ENCODE measurements at places on chromosomes 5 and 9. TPM values are rescaled to one million over a fixed set of nuclear protein-coding genes. Genes with fewer than 3 reads are reported as not detected.

DNA sequence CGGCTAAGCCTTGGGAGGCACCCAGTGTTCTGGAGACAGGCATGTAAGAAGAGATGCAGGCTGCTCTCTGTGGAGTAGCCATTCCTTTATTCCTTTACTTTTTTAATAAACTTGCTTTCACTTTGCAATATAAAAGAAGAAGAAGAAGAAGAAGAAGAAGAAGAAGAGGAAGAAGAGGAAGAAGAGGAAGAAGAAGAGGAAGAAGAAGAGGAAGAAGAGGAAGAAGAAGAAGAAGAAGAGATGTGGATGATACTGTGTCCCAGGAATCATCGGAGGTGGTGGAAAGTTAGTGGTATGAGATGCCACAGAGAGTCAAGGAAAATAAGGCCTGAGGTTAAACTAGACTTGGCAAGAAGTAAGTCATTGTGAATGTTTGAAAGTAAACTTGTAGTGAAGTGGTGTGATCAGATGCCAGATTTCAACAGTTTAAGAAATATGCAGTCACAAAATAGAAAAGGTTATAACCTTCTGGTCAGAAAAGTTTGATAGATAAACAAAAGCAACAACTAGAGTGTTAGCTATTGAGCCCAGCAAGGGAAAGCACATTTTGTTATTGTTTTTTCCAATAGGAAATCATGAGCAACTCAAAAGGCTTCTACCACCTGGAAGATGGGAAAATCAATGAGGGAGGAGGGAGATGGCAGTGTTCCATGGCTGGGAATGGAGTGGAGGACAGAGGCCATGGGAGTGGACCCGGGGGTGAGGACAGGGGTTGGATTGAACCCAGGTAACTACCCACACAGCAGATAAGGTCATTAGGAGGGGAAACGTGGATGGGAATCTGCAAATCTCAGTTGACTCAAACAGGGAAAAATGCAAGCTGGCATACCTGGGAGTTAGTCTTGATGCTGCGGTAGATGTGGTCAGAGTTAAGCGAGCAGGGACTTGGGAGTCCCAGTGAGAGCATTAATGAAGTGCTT, 16.8 kb downstream of the AOPEP start:
- H3K4me1 ChIP-seq = no peaks in the 10 kb centered on the region
- H3K27me3 ChIP-seq = no peaks in the 10 kb centered on the region
- H3K4me3 ChIP-seq = no peak overlapping the region
- no peaks in the 10 kb centered on the region for H3K36me3 ChIP-seq
- no peak for DNase-seq
- no peak overlapping the region for H3K27ac ChIP-seq

DNA sequence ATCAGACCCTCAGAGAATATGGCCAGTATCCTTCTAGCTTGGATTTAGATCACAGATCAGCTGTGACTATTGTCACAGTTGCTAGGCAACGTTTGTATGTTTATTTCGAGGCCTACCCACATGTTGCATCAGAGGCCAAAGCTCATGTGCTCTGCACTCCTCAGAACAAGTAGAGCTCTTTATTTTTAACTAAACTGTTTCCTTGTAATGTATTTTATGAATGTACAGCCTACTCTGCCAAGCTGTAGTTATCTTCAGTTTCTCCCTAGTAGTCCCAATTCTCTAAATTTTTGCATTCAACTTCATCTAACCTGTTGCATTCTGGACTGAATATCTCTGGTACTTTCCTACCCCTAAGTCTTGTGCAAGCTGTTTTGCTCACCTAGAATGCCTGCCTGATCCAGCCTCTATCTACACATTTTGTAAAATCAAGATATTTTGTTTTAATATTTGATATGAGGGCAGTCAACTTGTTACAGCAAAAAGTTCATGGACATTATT, 52.8 kb downstream of the CAST start:
- peak; percentile 46 for DNase-seq
- peak overlapping the region; percentile 46 for H3K27ac ChIP-seq
- H3K4me1 ChIP-seq = peaks cover 33% of the 10 kb centered on the region
- H3K27me3 ChIP-seq = no peaks in the 10 kb centered on the region
- no peak overlapping the region for H3K4me3 ChIP-seq
- no peaks in the 10 kb centered on the region for H3K36me3 ChIP-seq

DNA sequence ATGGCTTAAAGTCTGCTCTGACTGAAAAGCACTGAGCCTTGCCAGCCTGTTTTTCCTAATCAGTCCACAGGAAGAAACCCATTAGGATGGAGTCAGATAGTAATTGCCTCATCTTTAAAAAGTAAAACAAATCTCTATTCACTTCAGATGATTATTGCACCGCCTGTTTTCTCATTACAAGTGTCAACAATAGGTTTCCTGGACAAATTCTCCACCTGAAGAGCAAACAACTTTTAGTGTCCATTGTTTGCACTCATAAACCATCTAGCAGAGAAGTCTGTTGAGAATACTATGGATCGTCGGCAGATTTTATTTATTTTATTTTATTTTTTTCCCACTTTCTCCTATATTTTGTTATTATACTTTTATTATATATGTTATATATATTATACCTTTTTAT, 20.3 kb downstream of the C5orf63 start:
- H3K4me1 ChIP-seq = no peaks in the 10 kb centered on the region
- H3K4me3 ChIP-seq = no peak overlapping the region
- no peaks in the 10 kb centered on the region for H3K36me3 ChIP-seq
- no peaks in the 10 kb centered on the region for H3K27me3 ChIP-seq
- DNase-seq = no peak

- no peaks in the 10 kb centered on the region for H3K4me1 ChIP-seq
- H3K27ac ChIP-seq = no peak overlapping the region
- H3K4me3 ChIP-seq = no peak overlapping the region
- no peaks in the 10 kb centered on the region for H3K27me3 ChIP-seq
- no peaks in the 10 kb centered on the region for H3K36me3 ChIP-seq
Observed at GRCh38 chr9:93712896-93713295, 136.5 kb downstream of the PHF2 start.

DNA sequence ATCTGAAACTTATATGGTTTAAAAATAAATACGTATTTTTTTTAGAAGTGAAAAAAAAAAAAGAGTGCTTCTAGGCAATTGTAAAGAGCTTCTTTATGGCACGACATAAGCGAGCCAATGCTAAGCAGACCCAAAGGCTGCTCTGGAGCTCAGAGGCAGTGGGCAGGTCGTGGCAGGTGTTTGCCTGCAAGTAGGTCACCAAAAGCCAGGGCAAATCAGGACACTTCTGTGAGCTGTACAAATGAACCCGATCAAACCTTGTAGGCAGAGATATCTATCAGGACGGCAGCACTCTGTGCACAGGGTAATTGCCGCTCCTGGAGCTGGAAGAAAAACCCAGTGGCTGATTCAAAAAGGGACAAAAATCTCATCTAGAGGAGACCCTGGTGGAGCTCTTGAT, 75.9 kb downstream of the IRX2 start:
- H3K27me3 ChIP-seq = no peaks in the 10 kb centered on the region
- H3K27ac ChIP-seq = no peak overlapping the region
- DNase-seq = no peak
- no peak overlapping the region for H3K4me3 ChIP-seq
- H3K36me3 ChIP-seq = no peaks in the 10 kb centered on the region

- no peak overlapping the region for H3K27ac ChIP-seq
- DNase-seq = no peak
- H3K4me3 ChIP-seq = no peak overlapping the region
- no peaks in the 10 kb centered on the region for H3K27me3 ChIP-seq
- H3K36me3 ChIP-seq = no peaks in the 10 kb centered on the region
- no peaks in the 10 kb centered on the region for H3K4me1 ChIP-seq
Observed at GRCh38 chr5:87421307-87421706, 8.6 kb upstream of the CCNH start.

DNA sequence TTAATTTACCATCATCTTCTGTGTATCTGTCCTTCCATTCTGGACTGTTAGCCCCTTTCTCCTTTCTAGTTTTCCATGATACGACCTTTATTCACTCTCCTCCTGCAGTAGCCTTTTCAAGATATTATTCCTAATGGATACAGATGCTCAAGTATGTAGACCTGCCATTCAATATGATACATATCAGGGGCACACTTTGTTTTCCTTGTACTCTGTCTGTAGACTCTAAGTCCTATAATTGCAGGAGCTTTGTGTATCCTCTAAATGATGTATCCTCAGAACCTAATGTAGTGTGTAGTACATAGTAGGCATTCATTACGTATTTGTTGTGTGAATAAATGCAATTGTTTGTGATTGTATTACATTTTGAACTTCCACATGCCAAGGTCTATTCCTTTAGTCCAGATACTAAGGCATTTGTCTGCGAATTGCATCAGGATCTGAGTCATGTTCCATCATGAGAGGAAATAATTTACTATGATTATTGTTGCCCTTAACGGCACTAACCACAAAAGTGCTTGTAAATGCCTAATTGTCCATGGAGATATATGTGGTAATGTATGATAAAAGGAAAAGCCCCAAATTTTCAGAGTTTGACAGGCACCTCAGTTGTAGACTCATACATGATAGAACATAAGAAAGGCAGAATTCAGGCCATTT, 57.1 kb upstream of the IZUMO3 start:
- no peak overlapping the region for H3K4me3 ChIP-seq
- no peaks in the 10 kb centered on the region for H3K27me3 ChIP-seq
- DNase-seq = no peak
- H3K27ac ChIP-seq = no peak overlapping the region

DNA sequence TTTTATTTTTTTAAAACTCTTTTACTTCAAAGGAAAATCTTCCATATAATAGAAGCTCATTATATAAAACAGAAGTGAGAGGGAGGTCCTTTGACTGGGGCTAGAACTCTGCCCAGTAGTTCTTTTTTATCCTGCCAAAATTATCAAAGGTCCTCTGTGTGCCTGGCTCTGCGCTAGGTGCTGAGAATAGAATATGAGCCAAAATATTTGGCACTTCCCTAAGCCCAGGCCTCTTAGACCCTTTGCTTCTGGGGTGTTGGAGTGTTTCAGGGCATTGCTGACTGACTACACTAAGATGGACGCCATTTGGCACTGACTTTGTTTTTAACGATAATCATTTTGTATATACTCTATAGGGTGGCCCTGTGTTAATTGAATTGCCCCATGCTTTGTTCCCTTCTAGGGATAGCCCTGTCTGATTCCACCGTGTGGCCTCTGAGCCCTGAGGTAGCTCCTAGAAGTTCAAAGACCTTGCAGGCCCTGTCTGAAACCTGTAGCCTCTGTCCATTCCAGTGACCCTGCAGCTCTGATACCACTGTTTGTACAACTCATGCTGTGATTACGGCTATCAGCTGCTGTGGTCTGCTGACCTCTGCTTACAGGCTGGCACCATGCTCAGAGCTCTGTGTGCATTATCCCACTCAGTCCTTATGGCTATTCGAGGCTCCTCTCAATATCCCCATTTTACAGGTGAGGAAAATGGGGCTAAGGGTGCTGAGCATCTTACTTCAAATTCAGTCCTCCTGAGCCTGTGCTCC, 84.3 kb upstream of the SHB start:
- no peak for DNase-seq
- no peaks in the 10 kb centered on the region for H3K36me3 ChIP-seq
- H3K27ac ChIP-seq = no peak overlapping the region
- H3K4me1 ChIP-seq = no peaks in the 10 kb centered on the region
- H3K4me3 ChIP-seq = no peak overlapping the region
- no peaks in the 10 kb centered on the region for H3K27me3 ChIP-seq

DNA sequence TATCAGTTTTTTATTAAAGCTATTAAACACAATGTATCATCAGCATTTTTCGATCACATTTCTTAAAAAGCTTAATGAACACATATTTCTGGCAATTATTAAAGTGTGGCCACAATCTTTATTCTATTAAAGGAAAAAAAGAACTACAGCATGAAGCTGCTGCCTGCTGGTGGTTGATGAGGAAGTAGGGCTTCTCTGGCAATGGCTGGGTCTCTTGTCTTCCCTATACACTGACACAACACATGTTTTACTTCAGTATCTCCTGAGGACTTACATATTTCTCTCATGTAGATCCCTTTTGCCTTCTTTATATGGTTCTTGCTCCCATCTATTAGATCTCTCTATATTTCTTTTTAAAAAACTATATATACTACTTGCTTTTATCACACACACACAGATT, 590.7 kb downstream of the RAB3C start:
- no peak overlapping the region for H3K4me3 ChIP-seq
- DNase-seq = no peak
- no peaks in the 10 kb centered on the region for H3K4me1 ChIP-seq
- no peaks in the 10 kb centered on the region for H3K27me3 ChIP-seq
- no peaks in the 10 kb centered on the region for H3K36me3 ChIP-seq

DNA sequence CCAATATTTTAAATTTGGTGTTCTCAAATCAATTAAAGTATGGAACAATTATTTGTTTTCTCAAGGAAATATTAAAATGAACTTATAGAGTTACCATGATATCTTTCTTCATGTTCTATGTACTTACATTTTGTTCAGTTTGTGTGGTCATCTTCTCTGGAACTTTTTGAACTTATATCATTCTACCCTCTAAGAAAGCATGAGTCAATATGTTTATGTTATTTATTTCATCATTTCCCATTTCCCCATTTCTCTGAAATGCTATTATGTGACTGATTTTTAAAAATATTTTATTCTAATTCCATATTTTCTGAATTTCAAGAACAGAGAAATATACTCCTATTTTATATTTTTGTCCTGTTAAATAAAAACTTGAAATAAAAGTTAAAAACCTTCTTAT, 123.5 kb upstream of the ACOT12 start:
- no peaks in the 10 kb centered on the region for H3K36me3 ChIP-seq
- DNase-seq = no peak
- H3K4me3 ChIP-seq = no peak overlapping the region
- no peak overlapping the region for H3K27ac ChIP-seq

DNA sequence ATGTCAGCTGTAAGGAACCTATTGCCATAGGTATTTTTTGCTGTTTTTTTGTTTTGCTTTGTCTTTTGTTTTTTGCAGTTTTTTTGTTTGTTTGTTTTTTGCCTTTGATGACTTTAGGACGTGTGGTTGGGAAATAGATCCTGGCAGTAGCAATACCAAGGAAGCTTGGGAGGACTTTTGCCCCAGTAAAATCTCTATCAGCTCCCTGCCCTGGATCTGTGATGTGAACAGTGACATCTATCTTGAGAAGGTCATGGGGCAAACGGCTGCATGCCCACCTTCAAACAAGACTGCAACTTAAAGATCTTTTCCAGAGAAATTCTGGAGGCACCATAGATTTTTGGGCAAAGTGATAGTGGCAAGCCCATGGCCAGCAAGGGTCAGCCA, 5.4 kb upstream of the ADRA1B start:
- H3K27me3 ChIP-seq = no peaks in the 10 kb centered on the region
- no peaks in the 10 kb centered on the region for H3K36me3 ChIP-seq
- H3K4me1 ChIP-seq = no peaks in the 10 kb centered on the region
- H3K27ac ChIP-seq = no peak overlapping the region
- H3K4me3 ChIP-seq = no peak overlapping the region

OTULINL gene
- 15.4 TPM for total RNA-seq

ADAMTS19 gene
- not detected for total RNA-seq

RGMB gene
- 5.2 TPM for total RNA-seq

ATG12 gene
- total RNA-seq = 44.6 TPM

PHYHD1 gene
- total RNA-seq = 0.20 TPM

BARHL1 gene
- not detected for total RNA-seq
